Ecto neural progenitor cell (in vitro differentiated cells): ENCODE measurements at places on chromosomes 3 and 15.
A peak's percentile ranks its signal among the peaks of the same experiment; 100 is the strongest.

DNA sequence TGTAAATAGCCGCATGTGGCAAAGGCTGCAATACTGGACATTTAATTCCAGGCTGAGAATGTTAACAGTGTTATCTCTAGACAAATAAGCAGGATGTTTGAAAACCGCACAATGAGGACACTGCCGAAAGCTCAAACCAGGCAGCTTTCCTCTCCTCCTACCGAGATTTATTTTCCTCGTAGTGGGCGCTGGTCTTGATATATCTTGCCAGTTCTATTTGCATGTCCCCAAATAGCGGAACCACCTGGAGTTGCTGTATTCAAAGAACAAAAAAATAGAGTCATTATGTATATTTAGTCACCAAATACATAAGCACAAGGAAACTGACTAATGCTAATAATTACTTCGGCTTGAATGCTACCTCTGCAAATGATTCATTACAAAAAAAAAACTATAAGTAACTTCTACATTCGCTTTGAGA lies 46.5 kb downstream of the CYFIP1 start:
- DNase-seq: no peak

- DNase-seq: no peak
These were observed 6.9 kb upstream of the RFTN1 start for GRCh38 chr3:16520241-16520969.

- no peak for DNase-seq
These were observed 19.0 kb downstream of the ADAMTS9 start for GRCh38 chr3:64668582-64669510.

- no peak for DNase-seq
These were observed 16.6 kb downstream of the ACAD9 start for GRCh38 chr3:128895843-128896697.

GRCh38 chr3:125192190-125193035 lies 20.1 kb downstream of the SLC12A8 start:
- DNase-seq: no peak

- DNase-seq: no peak
These were observed 32.2 kb upstream of the LACTB start for GRCh38 chr15:63089260-63090043.

DNA sequence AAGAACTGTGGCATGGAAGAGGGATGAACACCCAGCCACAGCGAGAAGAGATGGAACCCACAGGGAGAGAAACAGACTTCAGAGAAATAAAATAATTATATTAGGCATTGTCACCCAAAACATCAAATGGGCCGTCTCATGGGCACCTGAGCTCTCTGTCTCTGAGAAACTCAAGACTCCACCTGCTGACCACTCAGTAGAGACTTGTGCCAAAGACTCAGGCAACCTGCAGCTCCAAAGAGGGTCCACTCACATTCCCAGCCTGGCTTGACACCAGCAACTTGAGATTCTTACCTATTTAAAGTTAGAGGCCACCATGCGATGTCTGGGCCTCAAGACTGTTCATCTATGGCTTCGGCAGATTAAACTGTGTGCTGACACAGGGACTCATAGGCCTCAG lies 12.0 kb downstream of the SEMA5B start:
- no peak for DNase-seq

- DNase-seq: no peak
These were observed 49.5 kb downstream of the CD86 start for GRCh38 chr3:122104515-122105194.

- DNase-seq: no peak
These were observed 44.6 kb downstream of the TLE3 start for GRCh38 chr15:70053001-70053715.

DNA sequence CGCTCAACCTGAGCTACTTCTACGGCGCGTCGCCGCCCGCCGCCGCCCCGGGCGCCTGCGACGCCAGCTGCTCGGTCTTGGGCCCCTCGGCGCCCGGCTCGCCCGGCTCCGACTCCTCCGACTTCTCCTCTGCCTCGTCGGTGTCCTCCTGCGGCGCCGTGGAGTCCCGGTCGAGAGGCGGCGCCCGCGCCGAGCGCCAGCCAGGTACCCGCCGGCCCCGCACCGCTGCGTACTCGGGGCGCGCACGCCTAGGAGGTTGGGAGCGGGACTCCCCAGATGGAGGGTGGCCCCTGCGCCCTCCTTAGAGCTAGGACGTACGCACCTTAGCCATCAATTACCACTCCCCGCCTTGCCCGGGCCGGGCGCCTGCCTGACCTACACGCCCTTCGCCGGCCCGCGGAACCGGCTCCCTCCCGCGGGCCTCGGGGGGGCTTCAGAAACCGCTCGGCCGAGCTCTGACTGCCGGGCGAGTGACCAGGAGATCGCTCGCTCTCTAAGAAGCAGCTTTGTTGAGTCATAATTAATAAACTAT lies 466 bp downstream of the NFKBIZ start:
- peak; percentile 80 for DNase-seq

- DNase-seq: no peak
These were observed 6.2 kb downstream of the ZIC4 start for GRCh38 chr3:147400111-147400510.

DNA sequence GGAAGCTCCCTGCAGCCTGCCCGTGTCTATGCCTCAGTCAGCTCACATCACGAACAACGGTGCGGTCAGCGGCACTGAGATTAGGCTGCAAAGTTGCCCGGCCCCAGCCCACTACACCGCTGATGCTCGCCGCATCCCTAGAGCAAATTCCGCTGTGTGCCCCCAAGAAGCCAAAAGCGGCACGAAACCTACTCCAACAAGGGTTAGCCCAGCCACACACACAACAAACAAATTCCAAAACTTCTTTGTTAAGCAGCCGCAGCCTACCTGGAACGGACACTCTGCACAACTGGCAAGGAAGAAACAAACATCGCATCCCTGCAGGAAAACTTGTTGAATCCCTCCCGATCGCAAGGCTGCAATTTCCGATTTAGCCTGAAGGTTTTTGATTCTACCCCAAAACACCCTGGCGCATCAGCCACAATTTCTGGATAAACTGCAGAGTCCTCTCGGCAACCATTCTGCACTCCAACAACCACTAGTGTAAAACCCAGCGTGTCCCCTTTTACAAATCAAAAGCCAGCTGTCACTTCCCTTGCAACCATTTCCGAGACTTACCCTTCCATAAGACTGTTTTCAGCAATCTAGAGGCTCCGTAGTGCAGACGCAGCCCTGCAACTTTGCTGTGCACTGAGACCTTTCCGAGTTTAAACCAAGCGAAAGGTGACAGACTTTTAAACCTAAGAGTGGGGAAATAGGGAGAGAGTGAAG lies 449 bp downstream of the ROBO1 start:
- peak; percentile 60 for DNase-seq

DNA sequence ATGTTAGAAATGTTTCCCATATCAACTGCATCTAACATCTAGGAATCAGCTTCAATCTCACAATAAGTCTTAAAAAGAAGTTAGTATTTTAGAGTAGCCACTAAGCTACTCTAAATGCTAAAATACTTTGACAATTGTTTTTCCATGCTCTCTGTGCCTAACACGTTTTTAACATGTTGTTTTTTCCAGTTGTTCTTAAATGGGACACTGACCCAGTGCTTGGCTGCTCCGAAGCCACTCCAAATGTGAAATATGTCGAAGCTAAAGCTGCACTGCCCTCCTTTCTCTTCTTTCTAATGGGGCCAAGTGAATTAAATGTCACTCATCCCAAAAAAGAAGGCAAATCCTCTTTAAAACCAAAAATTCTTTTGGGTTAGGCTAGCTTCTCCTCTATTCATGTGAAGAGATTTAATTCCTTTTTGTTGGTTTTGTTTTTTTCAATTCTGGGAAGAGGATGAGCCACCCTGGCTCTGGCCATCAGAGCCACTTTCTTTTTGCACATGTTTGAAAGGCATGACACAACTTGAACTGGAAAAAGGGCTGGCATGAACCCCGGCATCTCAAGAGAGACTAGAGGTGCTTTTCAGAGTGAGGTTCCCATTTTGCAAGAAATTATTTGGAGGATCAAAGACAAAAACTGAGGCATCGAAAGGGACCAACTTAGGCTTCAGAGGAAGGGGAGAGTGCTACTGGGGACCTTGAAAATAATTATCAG lies 73.7 kb downstream of the WWTR1 start:
- DNase-seq: no peak

DNA sequence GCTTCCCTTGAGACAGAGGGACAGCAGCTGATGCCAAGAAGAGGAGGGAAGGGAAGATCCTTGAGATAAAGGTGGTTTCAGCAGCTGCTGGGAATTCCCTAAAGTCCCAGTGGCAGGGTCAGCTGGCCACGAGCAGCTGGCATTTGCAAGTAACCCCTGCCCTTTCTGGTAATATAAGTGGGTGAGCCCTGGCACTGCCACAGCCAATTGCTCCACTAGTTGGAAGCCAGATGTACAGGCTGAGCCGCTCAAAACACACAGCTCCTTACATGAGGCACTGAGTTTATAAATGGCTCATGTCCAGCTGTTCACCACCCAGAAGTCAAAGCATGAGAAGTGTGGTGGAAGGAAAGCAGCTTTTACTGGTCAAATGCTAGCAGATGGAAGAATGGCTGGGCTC lies 35.4 kb downstream of the PRR20G start:
- DNase-seq: no peak
